Inflammatory macrophage treated with lipopolysaccharide for 1 hour (primary cell): ENCODE measurements at places on chromosomes 6 and 20.
A peak's percentile ranks its signal among the peaks of the same experiment; 100 is the strongest.

DNA sequence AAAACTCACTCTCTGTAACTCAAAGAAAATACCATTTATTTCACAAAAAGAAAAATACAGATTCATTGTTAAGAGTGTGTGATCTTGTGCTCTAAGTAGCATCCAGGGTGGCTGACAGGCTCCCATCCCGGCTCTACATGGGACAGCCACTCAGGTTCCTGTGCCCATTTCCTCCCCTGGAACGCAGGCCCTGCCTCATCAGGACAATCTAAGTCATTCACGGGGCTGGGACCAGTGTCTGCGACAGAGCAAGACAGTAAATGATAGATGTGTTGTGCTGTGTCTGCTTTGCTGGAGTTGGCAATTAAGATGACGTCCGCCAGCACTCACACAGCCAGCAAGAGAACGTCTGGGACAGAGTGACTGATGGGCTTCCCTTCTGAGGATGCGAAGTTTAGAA is 6.9 kb upstream of the FAM209A start:
- DNase-seq, result no peak

GRCh38 chr6:52984247-52984646 is 10.8 kb downstream of the GSTA4 start:
- no peak for DNase-seq

DNA sequence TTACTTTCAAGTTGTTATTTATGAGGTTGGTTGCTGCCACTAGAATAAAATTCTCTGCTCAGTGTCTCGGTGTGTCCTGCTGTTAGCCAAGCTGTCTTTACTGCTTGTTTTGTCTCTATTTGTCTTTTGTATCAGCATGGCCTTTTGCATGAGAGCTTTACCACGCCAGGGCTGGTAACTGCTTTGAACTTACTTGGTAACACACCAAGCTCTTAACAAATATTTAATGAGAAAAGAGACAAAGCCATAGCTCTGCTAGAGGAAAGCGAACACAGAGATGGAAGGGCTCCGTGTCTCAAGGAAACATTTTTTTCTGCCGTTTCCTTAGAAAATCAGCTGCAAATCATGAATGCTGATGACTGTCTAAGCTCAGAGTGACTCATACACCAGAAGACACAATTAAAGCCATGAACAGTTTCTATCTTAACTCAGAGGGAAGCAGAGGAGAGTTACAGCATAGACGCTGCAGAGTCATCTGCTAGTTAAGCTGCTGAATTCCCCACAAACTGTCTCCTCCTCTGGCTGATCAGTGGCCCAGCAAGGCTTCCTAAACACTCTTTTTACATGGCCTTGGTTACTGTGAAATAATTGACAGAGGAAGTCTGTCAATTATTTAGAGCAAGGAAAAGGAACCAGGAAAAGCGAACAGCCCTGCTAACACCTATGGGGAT is 44.8 kb downstream of the AGPAT4 start:
- peak; percentile 95 for DNase-seq

- DNase-seq, result no peak
Measured at GRCh38 chr20:2103461-2104153, 2.0 kb downstream of the STK35 start.

DNA sequence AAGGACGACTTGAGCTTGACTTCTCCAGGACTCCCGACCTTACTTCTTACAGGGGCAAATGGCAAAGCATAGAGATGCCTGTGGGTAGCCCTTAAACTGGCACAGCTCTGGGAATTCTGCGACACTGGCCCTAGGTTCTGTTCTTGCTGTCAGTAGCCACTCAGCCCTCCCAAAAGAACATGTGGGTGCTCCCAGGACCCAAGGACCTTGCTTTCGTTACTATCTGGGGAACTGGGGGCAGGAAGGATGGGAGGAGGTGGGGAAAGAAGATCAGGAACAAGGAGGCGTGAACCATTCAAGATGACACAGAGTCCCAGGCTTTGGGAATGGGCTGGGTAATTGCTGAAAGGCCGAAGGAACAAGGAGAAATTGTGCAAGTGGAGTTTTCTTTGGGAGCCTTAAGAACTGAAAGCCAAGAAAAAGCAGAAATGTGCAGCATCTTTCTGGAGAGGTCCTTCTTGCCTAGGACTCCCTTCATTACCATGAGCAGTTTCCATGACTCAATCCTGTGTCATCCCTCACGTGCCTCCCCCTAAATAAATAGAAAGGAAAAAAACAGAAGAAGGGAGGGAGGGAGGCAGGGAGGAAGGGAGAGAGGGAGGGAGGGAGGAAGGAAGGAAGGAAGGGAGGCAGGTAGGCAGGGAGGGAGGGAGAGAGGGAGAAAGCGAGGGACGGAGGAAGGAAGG is 284.6 kb upstream of the FOXQ1 start:
- DNase-seq, result no peak

DNA sequence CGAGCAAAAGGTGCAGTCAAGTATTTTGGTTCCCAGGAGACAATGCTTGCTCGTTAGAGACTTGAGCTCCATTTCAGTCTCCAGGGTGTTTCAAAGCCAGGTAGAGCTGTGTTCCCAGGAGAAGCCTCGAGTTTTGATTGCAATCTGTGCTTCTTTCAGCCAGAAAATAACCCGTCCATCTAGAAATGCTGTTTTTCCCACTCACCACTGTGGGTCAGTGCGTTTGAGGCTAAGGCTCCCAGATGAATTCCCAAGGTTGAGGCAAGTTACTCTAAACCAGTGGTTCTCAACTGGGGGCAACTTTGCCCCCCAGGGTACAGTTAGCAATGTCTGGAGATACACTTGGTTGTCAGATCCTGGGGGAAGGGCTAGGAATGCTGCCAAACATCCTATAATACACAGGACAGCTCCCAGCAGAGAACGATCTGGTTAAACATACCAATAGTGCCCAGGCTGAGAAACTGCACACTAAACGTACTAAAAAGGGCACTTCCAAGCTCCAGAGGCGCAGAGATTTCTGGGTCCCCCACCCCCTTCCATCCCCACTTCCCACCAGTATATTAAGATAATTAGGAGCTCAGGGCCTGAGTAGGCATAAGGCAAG is 13.8 kb downstream of the BMP7 start:
- no peak for DNase-seq

- DNase-seq, result no peak
Measured at GRCh38 chr6:44805238-44805846, 417.8 kb downstream of the CDC5L start.

- no peak for DNase-seq
Measured at GRCh38 chr20:39105551-39105950, 143.4 kb downstream of the DHX35 start.

- DNase-seq, result no peak
Measured at GRCh38 chr6:15524861-15525401, 137.9 kb downstream of the DTNBP1 start.

- no peak for DNase-seq
Measured at GRCh38 chr6:148973538-148974208, 226.8 kb downstream of the UST start.

GRCh38 chr6:26031151-26031594 is 56.1 kb upstream of the HFE start:
- DNase-seq, result no peak

DNA sequence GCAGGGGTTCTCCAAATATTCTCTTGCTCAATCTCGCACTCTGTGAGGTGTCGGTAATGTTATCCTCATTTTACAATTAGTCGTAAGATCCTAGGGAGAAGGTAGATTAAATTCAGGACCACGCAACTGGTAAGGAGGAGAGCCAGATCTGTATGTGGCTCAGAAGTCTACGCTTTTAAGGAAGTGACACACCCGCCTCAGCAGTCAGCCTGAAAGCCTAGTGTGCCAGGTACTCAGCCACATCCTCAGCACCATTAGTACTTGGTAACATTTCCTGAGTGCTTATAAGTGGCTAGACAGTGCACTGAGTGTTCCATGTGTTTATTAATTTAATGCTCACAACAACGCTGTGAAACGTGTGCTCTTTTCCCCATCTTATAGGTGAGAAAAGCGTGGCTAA is 63.7 kb downstream of the DHX35 start:
- DNase-seq, result no peak

- DNase-seq, result no peak
Measured at GRCh38 chr20:39039261-39039660, 77.1 kb downstream of the DHX35 start.

- peak; percentile 83 for DNase-seq
Measured at GRCh38 chr6:116386581-116387299, 16.0 kb downstream of the DSE start.

DNA sequence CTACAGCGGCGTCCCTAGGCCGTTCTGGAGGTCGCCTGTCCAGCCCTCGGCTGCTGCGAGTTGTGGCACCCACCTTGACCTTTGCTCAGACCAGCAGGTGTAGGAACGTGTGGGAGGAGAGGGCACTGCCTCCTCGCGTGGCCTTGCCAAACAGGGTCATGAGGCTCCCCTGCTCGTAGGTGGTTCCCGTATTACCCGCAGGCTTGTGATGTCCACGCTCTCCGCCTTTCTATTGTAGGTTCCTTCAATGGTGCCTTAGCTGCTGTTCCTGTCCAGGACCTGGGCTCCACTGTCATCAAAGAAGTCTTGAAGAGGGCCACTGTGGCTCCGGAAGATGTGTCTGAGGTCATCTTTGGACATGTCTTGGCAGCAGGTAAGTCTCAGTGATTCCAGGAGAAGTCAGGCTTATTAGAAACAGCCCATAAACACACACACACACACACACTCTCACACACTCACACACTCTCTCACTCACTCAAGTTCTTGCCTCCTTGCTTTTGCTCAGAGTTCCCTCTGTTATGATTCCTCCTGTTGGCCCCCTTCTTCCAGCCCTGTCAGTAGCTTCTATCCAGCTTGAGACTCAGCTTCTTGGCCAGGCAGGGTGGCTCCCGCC is 942 bp downstream of the ACAT2 start:
- DNase-seq, result peak; percentile 51
